Stimulated activated CD4-positive, alpha-beta T cell treated with anti-CD3 and anti-CD28 coated beads, TNF-alpha, amount 100 ng/mL, for 1 hour (primary cell): ENCODE measurements at places on chromosomes 7 and 10.

GRCh38 chr10:72108830-72109635 lies 20.7 kb upstream of the SPOCK2 start:
- no peak for DNase-seq

DNA sequence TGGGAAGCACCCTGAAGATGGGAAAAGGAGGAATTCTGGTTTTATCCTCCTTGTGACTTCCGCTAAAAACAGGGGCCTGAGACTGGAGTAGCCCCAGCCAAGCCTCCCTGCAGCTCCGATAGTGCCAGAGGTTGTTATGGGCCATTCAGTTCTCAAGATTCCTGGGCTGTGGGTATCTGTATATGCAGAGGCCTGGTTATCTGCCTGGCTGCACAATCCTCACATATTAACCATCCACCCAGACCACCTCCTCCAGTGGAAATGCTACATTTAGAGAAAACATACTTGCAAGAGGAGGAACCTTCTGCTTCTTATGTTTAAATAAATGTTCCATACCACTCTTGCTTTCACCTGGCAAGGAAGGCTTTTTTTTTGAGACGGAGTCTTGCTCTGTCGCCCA lies 34.6 kb downstream of the ARL3 start:
- DNase-seq: no peak

GRCh38 chr7:123372368-123372767 lies 162.0 kb downstream of the IQUB start:
- DNase-seq: no peak

GRCh38 chr7:47552621-47553020 lies 29.3 kb downstream of the TNS3 start:
- no peak for DNase-seq

GRCh38 chr10:24731942-24732341 lies 8.3 kb upstream of the ARHGAP21 start:
- no peak for DNase-seq

GRCh38 chr10:45593938-45594275 lies 78.7 kb downstream of the ZFAND4 start:
- no peak for DNase-seq

DNA sequence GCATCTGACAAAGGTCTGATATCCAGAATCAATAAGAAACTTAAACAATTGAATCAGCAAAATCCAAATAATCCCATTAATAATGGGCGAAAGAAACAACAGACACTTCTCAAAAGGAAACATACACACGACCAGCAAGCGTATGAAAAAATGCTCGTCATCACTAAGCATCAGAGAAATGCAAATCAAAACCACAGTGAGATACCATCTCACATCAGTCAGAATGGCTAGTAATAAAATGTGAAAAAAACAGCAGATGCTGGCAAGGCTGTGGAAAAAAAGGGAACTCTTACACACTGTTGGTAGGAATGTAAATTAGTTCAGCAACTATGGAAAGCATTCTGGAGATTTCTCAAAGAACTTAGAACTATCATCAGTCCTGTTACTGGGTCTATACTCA lies 496.7 kb downstream of the SH2D4B start:
- DNase-seq: no peak

DNA sequence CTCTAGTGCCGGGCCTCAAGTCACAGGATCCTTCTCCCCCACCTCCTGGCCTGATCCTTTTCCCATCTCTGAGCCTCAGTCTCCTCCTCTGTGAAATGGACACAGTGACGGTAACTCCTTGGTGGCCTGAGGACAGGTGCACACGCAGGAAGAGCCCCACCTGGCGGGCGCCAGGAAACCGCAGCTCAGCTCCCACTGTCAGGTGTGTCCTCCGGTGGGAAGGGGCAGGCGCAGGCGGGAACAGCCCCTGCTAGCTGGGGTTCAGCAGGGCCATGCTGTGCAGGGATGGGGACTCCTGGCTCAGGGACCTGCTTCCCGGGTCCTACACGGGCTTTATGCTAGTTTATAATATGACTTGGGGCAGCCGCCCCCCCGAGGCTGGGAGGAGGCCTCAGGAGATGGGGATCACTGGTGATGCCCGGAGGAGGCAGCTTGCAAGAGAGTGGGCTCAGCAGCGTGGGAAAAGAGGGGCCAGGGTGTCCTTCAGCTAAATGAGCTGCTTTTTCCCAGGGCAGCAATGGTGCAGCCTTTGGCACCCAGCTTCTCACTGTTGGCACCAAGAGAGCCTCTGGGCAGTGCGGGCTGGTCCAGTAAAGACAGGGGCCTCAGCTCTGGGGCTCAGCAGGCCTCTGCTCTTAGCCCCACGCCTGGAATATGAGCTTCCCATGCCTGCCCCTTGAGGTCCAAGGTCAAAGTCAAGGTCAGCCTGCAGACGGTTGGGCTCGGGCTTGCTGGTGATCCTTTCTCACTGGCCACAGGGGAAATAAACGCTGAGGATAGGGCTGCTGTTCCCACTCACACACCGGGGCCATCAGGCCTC lies 68.0 kb upstream of the FAM20C start:
- DNase-seq: no peak

DNA sequence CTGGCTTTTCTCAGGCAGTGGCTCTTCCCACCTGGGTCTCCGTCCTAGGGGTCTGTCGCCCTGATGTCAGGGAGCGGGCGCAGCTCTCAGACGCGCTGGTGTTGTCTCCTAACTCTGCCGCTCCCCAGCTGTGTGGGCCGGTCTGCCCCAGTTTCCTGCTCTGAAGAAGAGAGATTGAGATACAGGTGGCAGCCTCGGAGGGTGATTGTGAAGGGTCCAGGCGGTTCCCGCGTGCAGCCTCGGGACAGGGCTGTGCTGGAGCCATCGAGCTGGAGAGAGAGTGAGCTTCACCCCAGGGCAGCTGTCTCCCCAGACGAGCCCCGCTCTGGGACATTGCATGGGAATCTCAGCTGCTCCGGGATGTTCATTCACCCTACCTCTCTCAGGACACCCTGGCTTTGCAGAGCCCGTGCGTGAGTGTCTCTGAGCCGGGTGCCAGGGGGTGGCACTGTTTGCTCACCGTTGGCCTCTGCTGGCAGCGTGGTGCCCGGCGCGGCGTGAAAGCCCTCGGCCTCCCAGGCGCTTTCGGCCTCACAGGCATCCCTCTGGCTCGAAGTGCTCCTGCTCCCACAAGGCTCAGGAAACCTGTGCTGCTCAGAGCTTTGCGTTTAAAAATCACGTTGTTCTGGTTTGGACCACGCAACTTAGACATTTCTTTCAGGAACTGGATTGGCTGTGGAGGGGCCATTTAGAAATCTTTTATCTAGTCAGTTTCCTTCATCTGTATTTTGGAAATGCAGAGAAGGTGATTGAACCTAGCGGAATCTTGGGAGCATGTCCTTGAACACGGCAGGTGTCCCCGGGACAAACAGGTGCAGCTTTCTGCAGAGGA lies 33.8 kb upstream of the ZFAND2A start:
- peak; percentile 10 for DNase-seq

DNA sequence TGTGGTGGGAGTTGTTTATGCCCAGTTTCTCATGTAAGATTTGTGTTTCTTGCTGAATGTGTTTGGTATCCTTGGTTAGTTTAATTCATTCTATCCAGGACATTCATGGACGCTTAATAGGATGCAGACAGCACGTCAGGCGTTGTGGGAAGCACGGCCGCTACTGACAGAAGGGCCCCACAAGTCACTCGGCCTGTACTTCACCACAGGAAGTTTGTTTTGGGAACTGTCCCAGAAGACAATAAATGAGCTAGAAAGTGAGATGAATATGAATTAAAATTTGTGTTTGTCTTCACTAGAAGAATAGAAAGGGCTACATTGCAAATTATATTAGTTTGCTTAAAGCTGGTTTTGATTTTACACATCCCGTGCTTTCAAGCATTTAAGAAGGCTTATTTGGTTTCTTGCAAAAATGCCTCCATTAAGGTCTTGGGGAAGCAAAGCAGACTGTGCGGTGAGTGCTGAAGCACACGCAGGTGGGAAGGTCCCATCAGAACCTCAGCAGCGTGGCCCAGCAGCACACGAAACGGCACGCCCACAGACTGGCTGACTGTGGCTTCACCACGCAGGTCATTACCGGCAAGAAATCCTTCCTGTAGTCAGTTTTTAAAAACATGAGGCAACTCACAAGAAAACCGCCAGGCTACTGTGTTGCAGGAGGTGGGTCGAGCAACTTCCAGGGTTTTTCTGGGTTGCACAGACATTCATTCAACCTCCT lies 74.1 kb downstream of the VIPR2 start:
- no peak for DNase-seq

DNA sequence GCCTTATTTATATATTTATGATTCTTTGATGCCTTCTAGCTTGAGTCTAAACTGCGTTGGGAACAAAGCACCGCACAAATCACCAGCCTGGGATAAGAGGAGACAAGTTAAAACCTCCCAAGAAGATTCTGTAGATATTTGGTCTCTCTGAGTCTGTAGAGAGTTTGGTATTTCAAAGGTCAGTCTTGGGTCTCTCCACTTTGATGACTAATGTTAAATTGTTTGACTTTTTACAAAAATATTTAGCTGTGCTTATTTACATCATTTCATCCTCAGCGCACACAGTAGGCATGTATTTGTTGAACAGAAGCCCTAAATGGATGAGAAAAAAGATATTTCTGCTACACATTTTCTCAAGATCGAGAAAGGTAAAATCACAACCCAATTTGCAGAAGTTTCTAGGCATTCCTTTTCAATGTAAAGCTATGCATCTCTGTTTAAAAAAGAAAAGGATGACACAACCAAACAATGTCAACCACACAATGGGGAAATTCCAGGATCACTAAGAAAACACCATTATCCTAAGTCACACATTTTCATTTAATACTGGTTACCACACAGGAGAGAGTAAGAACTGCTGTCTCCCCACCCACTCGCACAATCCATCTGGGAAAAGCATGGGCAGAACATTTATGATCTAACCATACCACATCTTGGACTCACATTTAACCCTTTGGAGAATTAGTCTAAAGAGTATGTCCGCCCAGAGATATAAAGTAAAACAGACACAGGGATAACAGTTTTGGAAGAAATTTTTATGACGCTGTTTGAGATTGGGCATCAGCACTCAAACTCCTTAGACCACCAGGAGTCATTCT lies 4.4 kb downstream of the CDK6 start:
- no peak for DNase-seq

GRCh38 chr10:35705671-35706070 lies 63.6 kb upstream of the FZD8 start:
- DNase-seq: no peak

- no peak for DNase-seq
Measured at GRCh38 chr7:158613481-158613880, 25.9 kb upstream of the PTPRN2 start.

GRCh38 chr7:143005632-143006260 lies 21.2 kb downstream of the OR9A2 start:
- no peak for DNase-seq

DNA sequence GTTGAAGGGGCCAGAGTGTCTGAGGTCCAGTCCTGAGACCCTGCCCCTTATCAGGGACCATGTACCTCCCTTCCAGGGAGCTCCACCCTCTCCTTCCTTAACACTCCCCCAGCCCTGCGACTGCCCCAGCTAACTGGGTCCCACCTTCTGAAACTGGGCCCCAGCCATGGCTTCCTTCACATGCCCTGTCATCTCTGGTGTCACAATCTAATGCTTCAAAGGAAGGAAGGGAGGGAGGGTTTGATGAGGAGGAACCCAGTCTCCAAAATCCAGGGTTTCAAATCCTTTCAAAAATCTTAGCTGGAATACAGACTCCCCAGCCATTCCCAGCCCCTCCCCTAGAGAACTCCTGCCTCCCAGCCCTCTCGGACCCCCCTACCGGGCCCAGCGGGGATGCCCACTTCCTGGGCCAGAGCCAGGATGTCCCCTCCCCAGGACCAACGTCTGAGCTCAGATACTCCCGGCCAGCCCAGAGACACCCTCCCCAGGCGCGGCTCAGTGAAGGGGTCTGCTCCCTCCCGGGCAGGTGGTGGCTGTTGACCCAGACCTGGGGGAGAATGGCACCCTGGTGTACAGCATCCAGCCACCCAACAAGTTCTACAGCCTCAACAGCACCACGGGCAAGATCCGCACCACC lies 18.0 kb downstream of the C10orf105 start:
- DNase-seq: no peak

- DNase-seq: no peak
Measured at GRCh38 chr7:41439515-41439879, 263.4 kb downstream of the INHBA start.

DNA sequence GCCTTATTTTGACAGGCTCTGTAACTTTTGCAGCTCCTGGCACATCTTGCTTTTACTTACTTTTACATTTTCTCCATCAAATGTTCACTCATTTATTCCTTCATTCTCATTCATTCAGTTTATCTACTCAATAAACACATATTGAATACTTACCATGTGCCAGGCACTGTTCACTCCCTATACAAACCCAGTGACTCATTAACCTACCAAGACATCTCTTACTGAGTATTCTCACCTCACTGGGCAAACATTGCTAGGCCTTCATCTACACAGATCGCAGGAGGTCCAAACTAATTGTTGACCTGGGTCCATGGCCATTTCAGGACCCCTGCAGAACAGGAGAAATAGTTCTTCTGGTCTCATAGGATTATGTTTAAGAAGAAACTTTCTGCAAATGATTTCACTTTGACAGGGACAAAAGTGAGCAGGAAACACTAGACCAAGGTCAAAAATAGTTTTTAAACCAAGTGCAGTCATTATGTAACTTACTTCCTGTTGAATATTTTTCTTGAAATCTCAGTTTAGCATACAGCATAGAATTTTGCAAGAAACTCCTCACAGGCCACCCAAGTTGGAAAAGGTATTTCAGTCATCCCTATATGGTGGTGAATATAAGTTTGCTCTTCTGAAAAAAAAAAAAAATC lies 17.6 kb downstream of the SLC26A4 start:
- no peak for DNase-seq

DNA sequence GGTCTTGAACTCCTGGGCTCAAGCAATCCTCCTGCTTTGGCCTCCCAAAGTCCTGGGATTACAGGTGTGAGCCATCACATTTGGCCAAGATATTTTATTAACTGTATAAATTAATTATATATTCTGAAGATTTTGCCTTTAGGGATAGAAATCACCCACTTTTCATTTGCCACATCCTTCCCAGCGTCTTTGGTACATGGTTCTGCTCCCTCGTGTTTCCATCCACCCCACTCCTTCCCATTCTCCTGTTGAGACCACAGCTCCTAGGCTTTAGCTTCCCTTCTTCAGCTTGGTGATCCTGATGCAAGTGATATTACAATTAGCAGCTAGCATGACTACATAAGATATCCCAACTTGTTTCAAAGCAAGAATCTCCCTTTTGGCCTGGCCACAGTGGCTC lies 8.4 kb downstream of the CPA1 start:
- no peak for DNase-seq

GRCh38 chr10:68816796-68817412 lies 10.4 kb upstream of the STOX1 start:
- no peak for DNase-seq

GRCh38 chr10:98417481-98417959 lies 2.5 kb upstream of the PYROXD2 start:
- DNase-seq: no peak

DNA sequence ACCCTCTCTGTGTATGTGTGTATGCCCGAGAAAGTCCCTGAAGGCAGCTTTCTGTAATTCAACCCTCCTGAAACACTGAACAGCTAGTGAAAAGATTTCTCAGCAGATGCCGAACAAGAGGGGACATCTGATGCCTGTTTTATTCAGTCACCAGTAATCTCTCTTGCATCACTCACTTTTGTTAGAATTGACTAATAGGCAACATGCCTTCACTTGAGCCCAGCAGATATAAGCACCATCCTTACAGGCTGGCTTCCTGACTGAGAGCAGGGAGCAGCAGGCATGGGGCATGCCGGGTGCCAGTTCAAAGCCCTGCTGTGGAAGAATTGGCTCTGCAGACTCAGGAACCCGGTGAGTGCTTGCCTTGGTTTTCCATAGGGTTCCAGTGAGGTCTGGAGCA lies at the start of gene ABCA13:
TSS of gene ABCA13 (plus strand) at position 257 of the 400 bp plus-strand sequence. CDS start at position 283, 26 bp downstream.
- no peak for DNase-seq
